ENCODE measurements at places on chromosomes 4 and X. TPM values are rescaled to one million over a fixed set of nuclear protein-coding genes. Genes with fewer than 3 reads are reported as not detected.
A peak's percentile ranks its signal among the peaks of the same experiment; 100 is the strongest.

DNA sequence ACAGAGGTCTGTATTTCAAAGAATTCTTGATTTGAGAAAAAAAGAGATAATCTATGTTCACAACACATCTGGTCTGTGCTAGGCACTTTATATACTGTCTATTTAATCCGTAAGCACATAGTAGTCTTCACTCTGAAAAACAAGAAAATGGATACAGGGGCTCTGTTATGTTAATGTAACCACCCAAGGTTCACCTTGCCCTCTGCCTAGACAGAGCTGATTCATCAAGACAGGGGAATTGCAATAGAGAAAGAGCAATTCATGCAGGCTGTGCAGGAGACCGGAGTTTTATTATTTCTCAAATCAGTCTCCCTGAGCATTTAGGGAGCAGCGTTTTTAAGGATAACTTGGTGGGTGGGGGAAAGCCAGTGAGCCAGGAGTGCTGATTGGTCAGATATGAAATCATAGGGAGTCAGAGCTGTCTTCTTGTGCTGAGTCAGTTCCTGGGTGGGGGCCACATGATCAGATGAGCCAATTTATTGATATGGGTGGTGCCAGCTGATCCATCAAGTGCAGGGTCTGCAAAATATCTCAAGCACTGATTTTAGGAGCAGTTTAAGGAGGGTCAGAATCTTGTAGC is 92.9 kb upstream of the TNIP3 start:
- H3K27me3 ChIP-seq = no peaks in the 10 kb centered on the region
- peaks cover 58% of the 10 kb centered on the region for H3K4me1 ChIP-seq
- H3K36me3 ChIP-seq = peaks cover 11% of the 10 kb centered on the region
- H3K4me3 ChIP-seq = no peak overlapping the region
- peak overlapping the region; percentile 90 for H3K27ac ChIP-seq

Gene PPARGC1A
- total RNA-seq = not detected

Gene TCEAL7
- not detected for total RNA-seq

- no peaks in the 10 kb centered on the region for H3K4me1 ChIP-seq
- no peak for DNase-seq
- no peaks in the 10 kb centered on the region for H3K36me3 ChIP-seq
- no peaks in the 10 kb centered on the region for H3K27me3 ChIP-seq
Measured at GRCh38 chrX:141221611-141222010, 20.7 kb downstream of the SPANXC start.

Gene HAUS7
- 57.7 TPM for total RNA-seq

DNA sequence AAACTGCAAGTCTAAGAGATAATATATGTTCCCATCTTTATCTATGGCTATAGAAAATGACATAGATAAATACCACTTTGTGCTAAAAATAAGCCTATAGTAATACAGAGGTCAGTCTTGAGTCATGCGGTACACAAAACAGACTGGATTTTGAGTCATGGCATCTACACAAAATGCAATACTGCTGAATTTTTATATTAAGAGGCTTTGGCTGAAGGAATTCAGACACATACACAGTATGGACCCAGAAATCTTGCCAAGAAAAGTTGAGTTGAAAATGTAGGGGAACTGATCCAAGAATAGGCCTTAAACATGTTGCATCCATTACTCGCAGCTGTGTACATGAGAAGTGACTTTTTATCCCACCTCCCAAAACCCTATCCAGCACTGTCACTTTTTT is 184.4 kb downstream of the TENM3 start:
- no peak overlapping the region for H3K4me3 ChIP-seq
- no peaks in the 10 kb centered on the region for H3K36me3 ChIP-seq
- H3K4me1 ChIP-seq = no peaks in the 10 kb centered on the region
- H3K27ac ChIP-seq = no peak overlapping the region

Data from activated CD8-positive, alpha-beta T cell treated with anti-CD3 and anti-CD28 coated beads, Interleukin-2, amount 10 ng/mL, durations not matched to agents 7 days and 5 days (primary cell).